B cell (primary cell): ENCODE measurements at places on chromosomes 4 and X.

DNA sequence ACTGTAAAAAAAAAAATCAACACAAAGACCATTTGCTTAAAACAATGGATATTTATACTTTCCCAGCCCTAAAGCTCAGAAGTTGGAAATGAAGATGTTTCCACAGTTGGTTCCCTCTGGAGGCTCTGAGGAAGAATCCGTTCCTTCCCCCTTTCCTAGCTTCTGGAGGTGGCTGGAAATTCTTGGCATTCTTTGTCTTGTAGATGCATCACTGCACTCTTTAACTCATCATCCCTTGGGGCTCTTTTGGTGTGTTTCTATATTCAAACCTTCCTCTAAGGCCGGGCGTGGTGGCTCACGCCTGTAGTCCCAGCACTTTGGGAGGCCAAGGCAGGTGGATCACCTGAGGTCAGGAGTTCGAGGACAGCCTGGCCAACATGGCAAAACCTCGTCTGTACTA is 78.7 kb downstream of the VCX3A start:
- DNase-seq, result no peak

GRCh38 chr4:67571975-67572374 is 13.4 kb downstream of the STAP1 start:
- DNase-seq, result no peak

- peak; percentile 74 for DNase-seq
Observed at GRCh38 chr4:140152751-140153418, 1.1 kb downstream of the MAML3 start.

DNA sequence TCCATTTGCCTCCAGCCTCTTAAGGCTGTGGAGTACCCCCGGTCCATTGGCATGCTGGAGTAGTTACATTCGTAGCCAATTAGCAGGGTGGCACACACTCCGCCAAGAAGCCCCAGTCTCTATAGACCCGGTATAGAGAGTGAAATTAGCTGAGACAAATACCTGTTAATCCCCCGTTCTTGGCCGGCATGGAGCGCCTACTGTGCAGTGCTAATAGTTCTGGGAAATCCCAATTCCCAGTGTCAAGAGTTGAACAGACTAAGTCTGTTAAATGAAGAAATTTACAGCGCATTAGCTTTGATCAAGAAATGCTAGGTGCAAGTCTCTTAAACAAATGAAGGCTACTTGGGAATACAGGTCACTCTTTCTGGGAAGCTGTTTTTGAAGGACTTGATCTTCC is 127.8 kb upstream of the ARX start:
- no peak for DNase-seq

- DNase-seq, result no peak
Observed at GRCh38 chr4:175806727-175807126, 5.3 kb downstream of the GPM6A start.

GRCh38 chrX:133290076-133290475 is 71.9 kb upstream of the TFDP3 start:
- no peak for DNase-seq

DNA sequence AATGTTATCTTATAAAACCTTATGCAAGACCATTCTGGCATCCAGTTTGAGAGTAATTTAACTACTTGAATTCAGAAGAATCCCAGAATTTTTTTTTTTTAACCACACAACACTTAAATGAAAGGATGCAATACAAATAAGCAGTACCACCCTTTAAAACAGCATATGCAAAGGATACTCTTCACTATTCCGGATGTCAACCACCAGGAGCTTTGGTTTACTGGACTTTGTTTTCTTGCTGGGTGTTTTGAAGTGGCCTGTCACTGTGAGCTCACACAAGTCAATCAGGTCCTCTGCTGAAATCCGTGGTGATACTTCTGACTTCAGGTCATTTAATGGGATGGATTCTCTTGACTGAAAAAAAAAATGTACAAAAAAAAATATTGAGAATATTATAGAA is 200.0 kb downstream of the TBCK start:
- DNase-seq, result no peak

GRCh38 chrX:12526306-12526705 is 264.9 kb upstream of the PRPS2 start:
- no peak for DNase-seq

- no peak for DNase-seq
Observed at GRCh38 chrX:74349387-74349786, 45.4 kb downstream of the ZCCHC13 start.

DNA sequence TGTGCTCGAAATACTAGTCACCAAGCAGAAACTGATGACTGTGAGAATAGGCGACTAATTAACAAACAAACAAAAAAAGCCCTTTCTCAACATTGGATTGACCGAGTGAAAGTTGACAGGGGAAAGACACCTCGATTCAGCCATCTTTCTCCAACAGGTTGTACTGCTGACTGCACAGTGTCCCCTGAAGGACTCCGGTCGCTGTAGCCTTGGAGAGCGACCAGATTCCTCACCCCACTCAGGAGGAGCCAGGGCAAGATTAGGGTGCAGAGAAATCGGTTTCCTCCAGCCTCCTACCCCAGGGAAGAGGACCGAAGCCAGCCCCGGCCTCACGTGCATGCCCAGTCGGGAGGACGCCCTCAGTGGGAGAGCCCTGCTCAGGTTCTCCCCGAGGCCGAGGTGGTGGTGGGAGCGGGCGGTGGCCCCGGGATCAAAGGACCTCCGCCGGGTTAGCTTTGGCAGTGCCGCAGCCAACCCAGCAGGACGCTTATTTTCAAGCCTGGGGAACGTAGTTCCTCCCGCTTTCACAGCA is 1.1 kb upstream of the RAP1GDS1 start:
- no peak for DNase-seq

DNA sequence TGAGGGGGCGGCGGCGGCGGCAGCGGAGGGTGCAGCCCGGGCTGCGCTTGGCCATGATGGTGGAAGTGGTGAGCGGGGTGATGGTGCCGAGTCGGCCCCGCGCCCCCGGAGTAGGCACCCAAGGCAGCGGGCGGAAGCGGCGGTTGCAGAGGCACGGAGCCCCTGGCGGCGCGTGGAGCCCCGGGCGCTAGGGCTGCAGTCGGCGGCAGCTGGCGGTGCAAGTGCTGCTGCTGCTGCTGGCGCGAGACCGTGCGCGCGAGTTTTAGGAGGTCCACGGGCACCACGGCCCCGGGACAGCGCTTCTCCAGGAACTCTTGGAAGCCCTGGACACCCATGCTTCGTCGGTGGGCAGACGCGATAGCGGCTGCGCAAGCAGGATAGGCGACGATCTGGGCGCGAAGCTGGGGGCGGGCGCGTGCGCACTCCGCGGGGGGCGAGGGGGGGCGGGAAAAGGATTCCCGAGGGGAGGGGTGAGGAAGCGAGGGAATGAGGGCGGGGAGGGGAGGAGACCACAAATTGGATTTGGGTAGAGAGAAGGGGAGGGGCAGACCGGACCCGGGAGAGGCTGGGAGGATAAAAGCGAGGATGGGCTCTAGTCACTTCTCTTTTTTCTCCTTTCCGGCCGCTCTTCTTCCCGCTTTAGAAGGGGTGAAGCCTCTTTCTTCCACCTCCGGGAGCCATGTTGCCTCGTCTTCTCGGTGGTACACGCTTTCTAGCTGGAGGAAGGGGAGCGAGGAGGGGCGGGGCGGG is at the start of gene FAM120C:
Gene FAM120C, minus strand, starts transcription at position 391 of the 750 bp plus-strand sequence. Its CDS starts 56 bp downstream, at position 335.
- DNase-seq, result peak; percentile 78

DNA sequence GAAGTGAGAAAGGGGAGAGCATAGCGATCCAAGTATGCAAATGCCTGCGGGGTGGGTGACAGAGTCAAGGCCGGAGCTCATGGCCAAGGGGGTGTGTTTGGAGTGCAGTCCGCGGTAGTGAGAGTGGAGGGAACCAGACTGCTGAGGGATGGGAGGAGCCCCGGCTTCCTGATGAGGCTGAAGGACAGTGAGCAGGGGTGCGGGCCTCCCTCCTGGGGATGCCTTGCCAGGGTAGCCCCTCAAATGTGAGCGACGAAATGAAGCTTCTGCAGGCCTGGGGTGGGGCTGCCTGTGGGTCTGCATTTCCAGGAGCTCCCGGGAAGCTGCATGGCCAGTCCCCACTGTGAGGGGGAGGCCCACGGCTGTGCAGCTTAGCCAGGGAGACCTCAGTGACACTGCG is 45.0 kb downstream of the PSAPL1 start:
- DNase-seq, result no peak

- DNase-seq, result no peak
Observed at GRCh38 chrX:47498411-47498810, 15.4 kb upstream of the ZNF41 start.

- DNase-seq, result no peak
Observed at GRCh38 chr4:69360271-69360670, 80.0 kb downstream of the UGT2B28 start.

DNA sequence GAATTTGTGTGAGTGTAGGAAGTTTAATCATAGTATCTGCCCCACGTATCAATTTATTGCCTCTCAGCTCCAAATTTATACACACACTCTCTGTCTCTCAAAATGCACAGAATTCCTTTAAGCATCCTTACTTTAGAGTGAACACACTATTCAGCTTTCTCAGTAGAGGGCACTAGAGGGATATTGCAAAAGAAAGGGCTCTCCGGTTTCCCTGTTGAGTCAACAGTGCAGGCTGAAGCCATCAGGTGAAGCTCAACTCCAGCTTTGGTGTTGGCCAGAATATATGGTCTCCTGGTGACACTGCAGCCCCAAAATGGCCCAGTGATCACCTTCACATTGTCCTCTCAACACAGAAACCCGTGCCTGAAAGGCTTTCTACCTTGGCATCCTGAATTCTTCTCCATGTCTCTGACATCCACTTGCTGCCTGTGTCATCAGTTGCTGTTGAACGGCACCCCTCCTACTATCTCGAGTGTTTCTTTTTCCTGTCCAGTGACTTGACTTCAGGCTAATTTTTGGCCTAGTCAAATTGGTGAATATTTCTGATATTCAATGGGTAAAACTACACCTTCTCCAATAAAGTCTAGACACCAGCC is 670.5 kb downstream of the GABRG1 start:
- no peak for DNase-seq

DNA sequence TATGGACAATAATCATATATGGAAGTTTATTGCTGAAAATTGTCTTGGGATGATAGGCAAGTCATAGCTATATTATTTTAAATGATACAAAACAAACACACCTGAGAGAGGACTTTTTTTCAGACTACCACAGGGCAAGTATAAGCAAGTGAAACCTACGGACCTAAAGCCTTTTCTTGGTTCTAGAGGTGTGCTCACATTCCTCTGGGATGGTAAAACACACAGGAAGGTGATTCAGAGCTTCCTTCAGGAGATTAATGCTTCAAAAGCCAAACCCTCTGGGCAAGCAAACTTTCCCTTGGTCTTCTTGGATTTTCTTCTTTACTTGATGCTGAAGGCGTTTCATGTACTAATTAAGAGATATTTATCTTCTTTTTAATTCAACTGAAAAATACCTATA is 60.1 kb upstream of the ACSL4 start:
- DNase-seq, result no peak

- no peak for DNase-seq
Observed at GRCh38 chr4:187714957-187715356, 280.6 kb upstream of the ZFP42 start.

GRCh38 chr4:4386736-4387392 is at the start of gene NSG1:
NSG1 (plus strand) TSS chr4:4387102; CDS start chr4:4387630, 528 bp downstream.
- DNase-seq, result no peak

- DNase-seq, result no peak
Observed at GRCh38 chr4:27763830-27764525, 903.3 kb downstream of the STIM2 start.

DNA sequence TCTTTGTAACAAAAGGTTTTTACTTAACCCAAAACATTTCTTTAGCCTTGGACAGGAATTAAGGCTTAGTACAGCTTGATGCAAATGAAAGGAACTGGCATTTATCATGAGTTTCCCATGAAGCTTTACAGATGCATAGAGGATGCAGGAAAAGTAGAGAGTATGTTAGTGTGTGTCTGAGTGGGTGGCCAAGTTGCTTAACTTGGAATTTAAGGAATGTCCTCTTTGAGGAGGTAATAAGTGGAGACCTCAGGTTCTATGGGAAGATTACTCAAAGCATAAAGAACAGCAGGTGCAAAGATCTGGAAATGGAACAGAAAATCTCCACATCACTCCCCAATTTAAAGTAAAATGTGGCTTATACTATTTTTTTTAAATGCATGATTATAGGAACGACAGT is 457.9 kb downstream of the KCNIP4 start:
- no peak for DNase-seq

DNA sequence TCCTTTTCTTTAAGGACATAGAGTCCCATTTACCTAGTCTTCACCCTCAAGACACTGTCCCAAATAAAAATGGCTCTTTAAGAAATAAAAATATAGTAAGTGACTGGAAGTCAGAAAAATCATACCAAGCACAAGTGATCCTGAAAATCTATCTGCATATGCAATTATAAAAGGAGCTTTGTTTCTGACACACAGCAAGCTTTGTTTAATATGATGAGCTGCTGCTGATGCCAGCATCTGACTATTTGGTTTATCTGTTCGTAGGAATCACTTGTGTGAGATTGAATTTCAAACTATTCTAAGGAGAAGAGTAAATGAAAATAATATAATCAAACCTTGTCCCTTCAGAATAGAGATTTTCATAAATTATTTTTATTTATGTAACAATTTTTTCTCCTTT is 332.4 kb downstream of the PCDH7 start:
- no peak for DNase-seq

DNA sequence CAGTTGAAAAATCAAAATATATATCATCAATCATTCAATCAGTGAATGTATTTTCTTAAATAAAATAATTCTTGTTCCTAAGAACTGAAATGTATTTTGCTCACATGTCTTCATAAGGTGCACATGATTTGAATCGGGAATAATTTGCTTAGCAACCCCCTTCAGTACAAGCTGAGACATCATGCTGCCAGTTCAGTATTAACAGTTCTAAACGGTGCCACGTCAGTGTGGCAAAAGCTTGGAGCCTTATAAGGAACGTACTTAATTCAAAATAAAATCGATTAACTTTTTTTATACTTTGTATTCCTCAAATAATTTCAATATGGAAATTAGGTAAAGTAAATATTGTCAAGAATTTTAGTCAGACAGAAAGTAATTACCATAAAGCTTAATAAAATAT is 287.9 kb downstream of the CCSER1 start:
- DNase-seq, result no peak

- no peak for DNase-seq
Observed at GRCh38 chr4:105714932-105715331, 6.3 kb downstream of the GSTCD start.
